ENCODE measurements at places on chromosomes 4 and X. TPM values are rescaled to one million over a fixed set of nuclear protein-coding genes. Genes with fewer than 3 reads are reported as not detected.

PNPLA4 gene
- total RNA-seq, result 5.6 TPM

FGG gene
- total RNA-seq, result not detected

GAGE12F gene
- not detected for total RNA-seq

BBS12 gene
- total RNA-seq, result 2.1 TPM

PRSS12 gene
- not detected for total RNA-seq

GLRB gene
- not detected for total RNA-seq

SCML2 gene
- 2.9 TPM for total RNA-seq

RENBP gene
- total RNA-seq, result 7.5 TPM

UGT2B11 gene
- not detected for total RNA-seq

GRCh38 chrX:100625985-100626491 lies 10.6 kb downstream of the TSPAN6 start:
- no peaks in the 10 kb centered on the region for H3K36me3 ChIP-seq
- H3K27me3 ChIP-seq, result peaks cover 33% of the 10 kb centered on the region
- H3K4me3 ChIP-seq, result no peak overlapping the region

- H3K4me1 ChIP-seq, result peaks cover 28% of the 10 kb centered on the region
- H3K27me3 ChIP-seq, result peaks cover 10% of the 10 kb centered on the region
- H3K27ac ChIP-seq, result no peak overlapping the region
- no peak overlapping the region for H3K4me3 ChIP-seq
These were observed 27.6 kb upstream of the BCORL1 start for GRCh38 chrX:129954804-129955203.

DNA sequence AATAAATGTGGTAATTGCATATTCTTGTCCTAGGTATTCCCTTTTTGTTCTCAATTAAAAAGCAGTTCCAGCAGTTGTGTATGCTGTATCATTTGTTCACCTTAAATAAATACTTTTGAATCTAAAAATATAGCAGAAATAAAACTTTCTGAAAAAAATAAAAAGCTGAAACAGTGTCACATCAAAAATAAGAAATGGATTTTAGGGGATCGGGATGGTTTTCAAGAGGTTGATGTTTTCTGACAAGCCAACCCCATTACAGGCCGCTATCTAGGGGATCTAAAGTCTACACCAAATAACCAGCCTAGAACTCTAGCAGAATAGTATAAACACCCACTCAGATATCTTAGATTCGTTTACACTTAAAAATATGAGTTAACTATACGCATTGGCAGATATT lies 95.4 kb upstream of the MAML3 start:
- no peak overlapping the region for H3K27ac ChIP-seq
- peaks cover 19% of the 10 kb centered on the region for H3K27me3 ChIP-seq
- no peak for DNase-seq
- H3K4me1 ChIP-seq, result peaks cover 17% of the 10 kb centered on the region
- H3K4me3 ChIP-seq, result no peak overlapping the region

GRCh38 chr4:38782452-38783108 lies at the start of gene TLR10:
Gene TLR10 (minus strand): TSS chr4:38782990. CDS start chr4:38775590, 7,400 bp downstream.
- DNase-seq, result peak; percentile 51
- no peak within 1 kb of the TSS for H3K27ac ChIP-seq
- no peaks in the 10 kb centered on the region for H3K36me3 ChIP-seq
- H3K4me1 ChIP-seq, result peaks cover 4% of the 10 kb centered on the region
- peaks cover 16% of the 10 kb centered on the region for H3K27me3 ChIP-seq

DNA sequence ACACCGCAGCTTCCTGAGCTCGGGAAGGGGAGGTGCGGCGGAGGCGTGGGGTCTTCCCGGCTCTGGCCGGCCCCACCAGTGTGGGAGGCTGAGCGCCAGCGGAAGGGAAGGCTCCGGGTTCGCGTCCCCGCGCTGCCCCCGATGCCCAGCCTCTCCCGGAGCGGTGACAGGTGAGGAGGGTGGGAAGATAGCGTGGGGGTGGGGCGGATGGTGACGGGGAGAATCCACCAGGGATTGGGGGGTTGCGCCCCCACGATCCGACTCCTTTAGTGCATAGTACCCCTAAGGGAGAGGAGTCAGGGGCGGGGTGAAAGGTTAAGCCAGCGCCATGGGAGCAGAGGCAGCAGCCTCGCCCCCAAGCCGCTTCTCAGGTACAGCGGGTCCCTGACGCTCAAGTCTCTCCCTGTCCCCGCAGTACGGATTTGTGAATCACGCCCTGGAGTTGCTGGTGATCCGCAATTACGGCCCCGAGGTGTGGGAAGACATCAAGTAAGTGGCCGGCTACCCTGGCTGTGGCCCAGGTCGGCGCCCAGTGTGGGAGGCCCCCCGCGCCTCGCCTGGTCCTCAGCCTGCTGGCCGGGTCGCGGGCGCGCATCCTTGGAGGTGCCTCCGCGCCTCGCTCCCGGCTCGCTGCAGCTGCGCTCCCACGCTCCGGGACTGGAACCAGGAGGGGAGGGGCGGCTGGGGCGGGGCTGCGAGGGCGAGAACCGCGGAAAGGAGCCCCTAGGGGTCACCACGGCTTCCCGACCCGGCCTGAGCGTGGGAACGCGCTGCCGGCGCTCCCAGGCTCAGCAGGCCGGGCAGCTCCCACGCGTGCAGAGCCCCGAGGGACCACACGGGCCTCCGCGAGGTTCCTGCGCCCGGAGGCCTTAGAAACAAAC lies 791 bp downstream of the GUCY1B1 start:
- H3K27ac ChIP-seq, result no peak overlapping the region
- DNase-seq, result no peak
- peaks cover 38% of the 10 kb centered on the region for H3K27me3 ChIP-seq
- peaks cover 4% of the 10 kb centered on the region for H3K4me1 ChIP-seq

- no peak overlapping the region for H3K4me3 ChIP-seq
- no peaks in the 10 kb centered on the region for H3K27me3 ChIP-seq
- no peak for DNase-seq
- no peak overlapping the region for H3K27ac ChIP-seq
- no peaks in the 10 kb centered on the region for H3K4me1 ChIP-seq
These were observed 1000.9 kb downstream of the STPG2 start for GRCh38 chr4:97142410-97142809.

- no peak overlapping the region for H3K27ac ChIP-seq
- DNase-seq, result no peak
- H3K4me1 ChIP-seq, result peaks cover 24% of the 10 kb centered on the region
- H3K36me3 ChIP-seq, result peaks cover 43% of the 10 kb centered on the region
- no peak overlapping the region for H3K4me3 ChIP-seq
- H3K27me3 ChIP-seq, result no peaks in the 10 kb centered on the region
These were observed 22.1 kb downstream of the CPEB2 start for GRCh38 chr4:15024386-15024785.

GRCh38 chrX:112218388-112218787 lies 135.8 kb upstream of the TRPC5 start:
- DNase-seq, result no peak
- peaks cover 2% of the 10 kb centered on the region for H3K27me3 ChIP-seq

DNA sequence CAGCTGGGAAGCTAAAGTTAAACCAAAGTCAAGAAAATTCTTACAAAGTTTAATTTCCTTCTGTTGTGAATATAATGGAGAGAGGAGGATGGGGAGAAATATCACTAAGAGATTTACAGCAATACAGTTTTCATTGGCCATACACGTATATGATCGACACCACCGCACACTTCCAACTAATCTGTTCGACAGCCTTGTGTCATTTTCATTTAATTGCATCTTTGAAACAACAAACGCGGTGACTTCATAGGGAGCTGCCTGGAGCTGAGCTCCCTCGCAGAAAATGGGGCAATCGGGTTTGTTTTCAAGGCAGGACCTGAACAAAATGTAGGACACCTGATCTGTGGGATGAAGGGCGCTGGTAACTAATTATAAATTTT lies 1.3 kb downstream of the PTPN13 start:
- peaks cover 44% of the 10 kb centered on the region for H3K27me3 ChIP-seq
- peaks cover 11% of the 10 kb centered on the region for H3K4me1 ChIP-seq
- no peak overlapping the region for H3K4me3 ChIP-seq
- H3K27ac ChIP-seq, result no peak overlapping the region

DNA sequence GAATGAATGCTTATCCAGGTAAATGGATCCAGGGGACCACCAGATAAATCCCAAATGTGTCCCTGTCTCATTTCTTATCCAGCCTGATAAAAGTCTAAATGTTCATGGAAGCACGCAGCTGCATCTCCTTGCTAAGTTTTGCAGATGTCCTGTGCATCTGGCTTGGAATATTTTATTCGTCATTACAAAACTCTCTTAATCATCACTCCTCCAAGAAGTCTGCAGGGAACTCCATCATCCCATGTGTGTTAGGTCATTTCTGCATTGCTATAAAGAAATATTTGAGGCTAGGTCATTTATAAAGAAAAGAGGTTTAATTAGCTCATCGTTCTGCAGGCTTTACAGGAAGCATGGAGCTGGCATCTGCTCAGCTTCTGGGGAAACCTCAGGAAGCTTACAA lies 297.2 kb downstream of the HS3ST1 start:
- H3K36me3 ChIP-seq, result no peaks in the 10 kb centered on the region
- no peaks in the 10 kb centered on the region for H3K27me3 ChIP-seq
- DNase-seq, result no peak

DNA sequence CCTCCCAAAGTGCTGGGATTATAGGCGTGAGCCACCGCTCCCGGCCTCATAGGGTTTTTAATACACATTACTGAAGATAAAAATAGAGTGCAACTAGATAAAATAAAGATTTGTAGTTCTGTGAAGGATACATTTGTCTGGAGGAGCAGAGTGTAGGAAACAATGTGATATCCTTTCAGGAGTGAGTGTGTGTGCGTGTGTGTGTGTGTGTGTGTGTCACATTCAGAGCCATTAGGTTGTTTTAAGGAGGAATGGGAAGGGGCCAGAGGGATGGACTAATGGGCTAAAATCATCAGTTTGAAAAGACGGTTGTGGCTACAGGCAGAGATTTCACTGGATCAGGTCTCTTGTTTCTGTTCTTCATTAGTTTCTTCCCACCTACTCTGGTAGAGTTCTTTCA lies 40.0 kb downstream of the RBPJ start:
- DNase-seq, result no peak
- no peaks in the 10 kb centered on the region for H3K27me3 ChIP-seq
- peaks cover 41% of the 10 kb centered on the region for H3K4me1 ChIP-seq
- peaks cover 9% of the 10 kb centered on the region for H3K36me3 ChIP-seq
- no peak overlapping the region for H3K4me3 ChIP-seq

GRCh38 chr4:5810770-5811430 lies 82.0 kb downstream of the CRMP1 start:
- no peaks in the 10 kb centered on the region for H3K4me1 ChIP-seq
- H3K27me3 ChIP-seq, result no peaks in the 10 kb centered on the region
- no peaks in the 10 kb centered on the region for H3K36me3 ChIP-seq
- no peak overlapping the region for H3K4me3 ChIP-seq

DNA sequence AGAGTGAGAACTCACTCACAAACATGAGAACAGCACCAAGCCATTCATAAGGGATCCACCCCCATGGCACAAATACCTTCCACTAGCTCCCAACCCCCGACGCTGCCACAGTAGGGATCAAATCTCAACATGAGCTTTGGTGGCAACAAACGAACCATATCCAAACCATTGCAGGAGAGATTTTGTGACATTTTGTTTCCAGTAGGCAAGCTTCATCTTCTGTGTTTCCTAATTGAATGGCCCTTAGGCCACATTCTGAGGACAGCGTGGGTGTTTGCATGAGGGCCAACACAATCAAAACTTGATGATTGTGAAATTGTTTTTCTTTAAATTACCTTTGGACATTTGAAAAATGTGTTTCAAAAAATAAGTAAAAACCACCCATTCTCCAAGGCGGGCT lies 102.6 kb upstream of the LNX1 start:
- DNase-seq, result no peak
- no peak overlapping the region for H3K4me3 ChIP-seq
- no peak overlapping the region for H3K27ac ChIP-seq

DNA sequence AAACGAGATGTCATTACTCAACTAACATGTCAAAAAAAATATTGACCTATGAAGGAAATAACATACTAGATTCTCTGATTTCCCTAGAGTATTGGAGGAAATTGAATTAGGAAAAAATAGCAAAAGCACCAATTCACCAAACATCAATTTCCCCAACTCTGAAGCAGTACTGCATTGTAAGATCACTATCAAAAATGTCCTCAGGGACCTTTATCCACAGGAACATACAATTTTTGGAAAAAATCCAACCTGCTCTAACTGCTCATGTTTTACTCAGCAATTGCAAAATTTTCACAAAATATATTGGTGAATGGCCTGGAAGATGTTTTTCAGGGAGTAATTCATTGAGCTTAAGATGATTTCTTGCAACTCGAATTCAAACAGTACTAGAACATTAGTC lies 239.0 kb upstream of the GIMD1 start:
- H3K27me3 ChIP-seq, result no peaks in the 10 kb centered on the region
- no peaks in the 10 kb centered on the region for H3K4me1 ChIP-seq
- no peak overlapping the region for H3K4me3 ChIP-seq
- no peak overlapping the region for H3K27ac ChIP-seq
- DNase-seq, result no peak

- H3K27ac ChIP-seq, result no peak overlapping the region
- no peaks in the 10 kb centered on the region for H3K4me1 ChIP-seq
- no peak overlapping the region for H3K4me3 ChIP-seq
These were observed 431.8 kb upstream of the HTR2C start for GRCh38 chrX:114152130-114152529.
